ENCODE measurements at places on chromosomes 16 and 17. TPM values are rescaled to one million over a fixed set of nuclear protein-coding genes. Genes with fewer than 3 reads are reported as not detected.

GRCh38 chr16:22092143-22092933, at the start of gene VWA3A:
TSS of gene VWA3A (plus strand) at chr16:22092541. CDS start at chr16:22092638, 97 bp downstream.
- peak; percentile 49 for DNase-seq

GRCh38 chr17:44086364-44087311, 16.1 kb downstream of the G6PC3 start:
- DNase-seq, result no peak

GRCh38 chr17:148757-149156, 11.4 kb downstream of the SCGB1C2 start:
- DNase-seq, result no peak

GRCh38 chr17:58401287-58401686, 16.0 kb downstream of the RNF43 start:
- DNase-seq, result no peak

DNA sequence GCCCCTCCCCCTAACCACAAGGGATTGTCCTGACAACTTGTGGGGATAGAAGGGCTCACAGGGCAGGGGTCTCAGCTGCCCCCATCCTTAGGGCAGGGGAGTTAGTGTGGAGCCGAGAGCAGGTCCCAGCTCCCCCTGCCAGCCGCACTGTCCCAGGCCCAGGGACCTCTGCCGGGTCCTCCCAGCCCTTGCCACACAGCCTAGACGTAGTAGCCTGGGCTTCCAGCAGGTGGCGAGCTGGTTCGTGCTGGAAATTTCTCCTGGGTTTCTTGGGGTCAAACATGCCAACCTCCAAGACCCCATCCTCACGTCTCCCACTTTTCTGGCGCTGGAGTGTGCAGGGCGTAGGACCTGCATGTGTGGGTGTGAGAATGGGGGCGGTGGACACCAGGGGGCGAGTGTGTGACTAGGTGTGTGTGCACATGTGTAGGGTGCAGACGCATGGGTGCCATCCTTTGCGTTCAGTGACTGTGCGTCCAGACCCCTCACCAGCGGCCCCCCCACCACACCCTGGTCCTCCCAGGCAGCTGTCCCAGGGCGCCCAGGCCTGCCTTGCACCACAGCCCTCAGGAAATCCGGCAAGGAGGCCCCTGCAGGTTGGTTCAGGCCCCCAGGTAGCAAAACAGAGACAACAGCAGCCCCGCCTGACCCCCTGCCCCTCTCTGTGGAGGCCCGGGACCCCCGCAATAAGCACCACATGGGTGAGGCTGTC, 29.5 kb downstream of the SBK1 start:
- DNase-seq, result no peak

DNA sequence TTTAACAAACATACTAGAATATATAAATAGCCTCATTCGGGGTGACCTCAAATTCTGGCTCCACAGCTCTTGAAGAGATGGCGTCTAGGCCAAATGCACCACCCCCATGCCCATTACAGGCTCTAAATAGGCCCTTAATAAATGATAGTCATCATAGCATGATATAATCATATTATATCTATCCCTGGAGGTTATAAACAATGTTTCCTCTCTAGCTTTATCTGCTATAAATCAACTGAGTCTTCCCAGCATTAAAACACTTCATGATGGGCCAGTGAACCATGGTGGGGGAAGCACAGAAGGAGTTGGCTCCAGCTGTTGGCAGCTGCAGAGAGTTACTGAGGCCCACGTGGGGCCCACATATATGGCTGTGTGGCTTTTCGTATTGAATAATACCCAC, 214.9 kb upstream of the MPHOSPH6 start:
- DNase-seq, result no peak

The ARL5C gene
- polyA plus RNA-seq, result not detected

DNA sequence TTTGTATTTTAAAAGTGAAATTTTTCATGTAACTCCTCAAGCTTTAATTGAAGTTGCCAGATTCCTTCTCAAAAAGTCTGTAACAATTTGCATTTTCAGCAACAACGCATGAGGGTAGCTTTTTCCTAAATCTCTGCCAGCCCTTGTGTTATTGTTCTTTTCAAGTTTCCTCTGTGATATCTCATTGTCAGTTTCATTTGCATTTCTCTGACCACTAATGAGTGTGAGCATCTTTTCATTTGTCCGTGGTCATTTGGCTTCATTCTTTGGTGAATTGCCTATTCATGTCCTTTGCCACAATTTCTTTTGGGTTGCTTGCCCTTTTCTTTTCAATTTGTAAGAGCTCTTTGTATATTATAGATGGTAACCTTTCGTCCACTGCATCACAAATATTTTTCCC, 68.0 kb upstream of the NKD1 start:
- DNase-seq, result no peak

The HS3ST3A1 gene
- polyA plus RNA-seq, result 2.7 TPM

DNA sequence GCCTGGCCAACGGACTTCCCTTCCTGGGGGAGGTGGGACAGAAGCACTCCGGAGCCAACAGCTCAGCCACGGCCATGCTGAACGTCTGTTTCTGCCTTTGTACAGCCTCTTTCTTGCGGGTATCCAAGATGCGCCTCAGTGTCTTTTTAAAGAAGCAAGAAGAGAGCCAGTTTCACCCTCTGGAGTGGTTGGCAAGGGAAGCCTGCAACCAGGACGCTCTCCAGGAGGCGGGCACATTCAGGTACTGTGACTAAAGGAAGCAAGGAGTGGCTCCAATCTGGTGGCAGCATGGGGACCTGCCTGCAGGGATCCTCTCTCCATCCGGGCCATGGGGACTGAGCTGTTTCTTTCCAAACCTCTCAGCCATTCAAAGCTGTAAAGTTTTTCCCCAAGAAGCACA, 60.6 kb upstream of the ENDOV start:
- DNase-seq, result no peak

The PPP1R27 gene
- 0.17 TPM for polyA plus RNA-seq

The MYH13 gene
- 0.12 TPM for polyA plus RNA-seq

The PRRT2 gene
- 8.4 TPM for polyA plus RNA-seq

- no peak for DNase-seq
Observed at GRCh38 chr17:19305256-19305655, 57.3 kb downstream of the B9D1 start.

DNA sequence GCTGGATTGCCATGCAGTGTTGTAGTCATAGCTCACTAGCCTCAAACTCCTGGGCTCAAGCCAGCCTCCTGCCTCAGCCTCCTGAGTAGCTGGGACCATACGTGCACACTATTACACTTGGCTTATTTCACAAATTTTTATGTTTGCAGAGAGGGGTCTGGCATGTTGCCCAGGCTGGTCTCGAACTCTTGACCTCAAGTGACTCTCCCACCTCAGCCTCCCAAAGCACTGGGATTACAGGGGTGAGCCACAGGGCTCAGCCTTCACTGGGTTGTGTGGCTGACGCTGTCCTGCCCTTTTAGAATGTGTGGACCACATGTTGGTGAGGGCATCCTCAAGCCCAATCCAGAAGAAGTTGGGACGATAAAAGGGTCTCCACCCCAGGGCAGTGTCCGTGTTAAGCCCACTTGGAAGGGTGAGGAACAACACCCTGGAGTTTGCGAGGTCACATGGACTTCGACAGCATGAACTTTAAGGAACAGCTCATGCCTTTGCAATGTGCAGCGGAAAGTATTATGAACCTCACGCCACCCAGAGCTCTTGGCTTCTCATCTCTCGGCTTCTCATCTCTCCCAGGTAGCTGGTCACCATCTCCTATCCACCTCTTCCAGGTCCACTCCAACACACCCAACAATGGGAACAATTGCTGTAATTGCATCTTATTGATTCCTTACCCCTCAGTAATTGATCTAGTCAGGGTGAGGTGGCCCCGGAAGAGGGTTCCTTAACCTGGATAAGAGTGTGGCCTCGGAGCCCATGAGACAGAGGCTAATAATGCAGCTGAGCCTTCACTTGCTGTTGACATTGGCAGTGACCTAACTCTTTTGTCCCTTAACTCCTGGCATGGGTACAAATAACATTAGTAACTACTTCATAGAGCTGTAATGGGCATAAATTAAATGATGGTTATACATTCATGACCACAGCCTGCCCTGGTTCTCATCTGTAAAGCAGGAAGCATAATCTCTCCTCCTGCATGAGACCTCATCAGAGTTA, 6.7 kb downstream of the FOXL1 start:
- no peak for DNase-seq

GRCh38 chr17:74937064-74938051, 1.7 kb downstream of the OTOP3 start:
- no peak for DNase-seq

DNA sequence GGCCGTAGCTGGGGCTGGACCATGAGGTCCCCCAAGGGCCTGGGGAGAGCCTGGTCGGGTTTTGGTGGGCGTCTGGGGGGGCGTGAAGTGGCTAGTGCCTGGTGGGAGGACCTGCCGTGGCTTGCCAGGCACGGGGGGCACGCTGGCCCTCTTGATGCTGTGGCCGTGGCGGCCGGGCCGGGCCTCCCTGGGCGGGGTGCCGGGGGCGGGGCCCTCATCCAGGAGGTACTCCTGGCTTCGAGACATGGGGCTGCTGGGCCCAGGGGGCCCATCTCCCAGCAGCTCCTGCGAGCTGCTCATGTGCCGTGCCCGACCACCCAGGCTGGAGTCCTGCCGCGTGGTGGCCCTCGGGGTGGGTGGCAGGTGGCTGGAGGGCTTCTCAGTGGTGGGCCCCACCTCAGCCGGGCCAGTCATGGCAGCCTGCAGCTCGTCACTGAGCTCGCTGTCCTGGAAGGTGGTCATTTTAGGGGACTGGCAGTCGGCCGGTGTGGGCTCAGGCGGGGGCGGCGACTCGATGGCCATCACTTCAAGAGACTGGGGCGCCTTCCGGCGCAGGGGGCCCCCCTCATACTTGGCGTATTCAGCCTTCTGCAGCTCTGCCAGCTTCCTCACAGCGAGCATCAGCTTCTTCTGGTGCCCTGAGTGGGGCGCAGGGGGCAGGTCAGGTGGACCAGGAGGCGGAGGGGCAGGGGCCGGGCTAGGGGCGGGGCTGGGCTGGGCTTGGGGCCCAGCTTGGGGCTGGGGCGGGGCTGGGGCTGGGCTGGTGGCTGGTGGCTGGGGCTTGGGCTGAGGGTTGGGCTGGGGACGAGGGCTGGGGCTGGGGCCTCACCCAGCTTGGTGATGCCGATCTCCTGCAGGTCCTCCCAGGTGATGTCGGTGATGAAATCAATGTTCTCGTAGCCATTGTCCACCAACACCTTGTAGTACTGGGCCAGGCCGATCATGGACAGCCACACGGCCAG, 15.2 kb downstream of the CASKIN1 start:
- no peak for DNase-seq

The ULK2 gene
- polyA plus RNA-seq, result 33.3 TPM

- no peak for DNase-seq
Observed at GRCh38 chr17:13626703-13627102, 25.0 kb upstream of the HS3ST3A1 start.

DNA sequence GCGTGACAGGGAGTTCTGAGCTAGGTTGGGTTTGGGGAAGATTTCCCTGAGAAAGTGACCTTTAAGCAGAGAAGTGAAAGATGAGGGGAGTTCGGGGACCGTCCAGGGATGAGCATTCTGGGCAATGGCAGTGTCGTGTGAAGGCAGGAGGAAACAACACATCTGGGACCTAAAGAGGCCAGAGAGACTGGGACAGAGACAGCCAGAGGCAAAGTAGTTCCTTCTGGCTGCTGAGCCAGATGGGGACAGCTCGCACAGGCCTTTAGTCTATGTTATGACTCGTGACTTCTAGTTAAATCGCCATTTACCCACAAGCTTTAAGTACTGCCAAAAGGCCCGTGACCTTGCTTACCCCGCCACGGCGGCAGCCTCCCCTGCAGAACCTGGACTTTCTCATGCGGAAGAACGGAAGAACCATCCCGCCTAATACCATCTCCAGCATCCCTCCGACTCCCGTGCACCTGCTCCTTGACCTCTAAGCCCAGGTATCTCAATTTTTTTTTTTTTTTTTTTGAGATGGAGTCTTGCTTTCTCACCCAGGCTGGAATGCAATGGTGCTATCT, 8.5 kb upstream of the MED11 start:
- DNase-seq, result no peak

DNA sequence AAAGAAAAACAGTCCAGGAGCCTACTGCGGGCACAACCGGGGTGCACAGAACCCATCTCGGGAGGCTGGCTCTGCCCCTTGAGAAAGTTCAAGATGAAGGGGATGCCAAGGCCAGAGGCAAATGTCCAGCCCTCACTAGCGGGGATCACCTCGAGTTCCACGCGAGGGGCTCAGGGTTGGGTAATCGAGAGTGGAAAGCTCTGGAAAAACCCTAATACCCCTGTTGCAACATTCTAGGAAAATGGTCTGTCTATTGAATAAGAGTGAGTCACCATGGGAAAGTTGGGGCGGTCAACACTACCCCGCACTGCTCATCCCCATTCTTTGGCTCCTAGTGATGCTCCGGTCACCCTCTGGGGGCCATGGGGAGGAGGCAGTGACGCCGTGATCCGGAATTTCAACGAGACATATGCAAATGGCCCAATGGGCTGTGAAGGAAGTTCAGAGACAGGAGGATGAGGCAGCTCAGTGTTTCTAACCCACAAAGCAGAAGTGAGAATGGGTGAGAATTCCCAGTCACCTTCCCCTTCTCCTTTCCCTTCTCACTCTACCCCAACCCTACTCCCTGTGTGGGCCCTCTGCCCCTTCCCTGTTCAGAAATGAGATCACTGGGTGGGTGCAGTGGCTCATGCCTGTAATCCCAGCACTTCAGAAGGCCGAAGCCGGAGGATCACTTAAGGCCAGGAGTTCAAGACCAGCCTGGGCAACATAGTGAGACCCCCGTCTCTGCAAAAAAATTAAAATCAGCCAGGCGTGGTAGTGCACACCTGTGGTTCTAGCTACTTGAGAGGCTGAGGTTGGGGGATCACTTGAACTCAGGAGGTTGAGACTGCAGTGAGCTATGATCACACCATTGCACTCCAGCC, 22.4 kb downstream of the SOCS3 start:
- no peak for DNase-seq

GRCh38 chr16:20415541-20415940, 6.2 kb downstream of the ACSM5 start:
- DNase-seq, result no peak

- no peak for DNase-seq
Observed at GRCh38 chr17:64423881-64424280, 25.0 kb upstream of the MILR1 start.

- no peak for DNase-seq
Observed at GRCh38 chr16:50627419-50627818, 53.7 kb downstream of the SNX20 start.

DNA sequence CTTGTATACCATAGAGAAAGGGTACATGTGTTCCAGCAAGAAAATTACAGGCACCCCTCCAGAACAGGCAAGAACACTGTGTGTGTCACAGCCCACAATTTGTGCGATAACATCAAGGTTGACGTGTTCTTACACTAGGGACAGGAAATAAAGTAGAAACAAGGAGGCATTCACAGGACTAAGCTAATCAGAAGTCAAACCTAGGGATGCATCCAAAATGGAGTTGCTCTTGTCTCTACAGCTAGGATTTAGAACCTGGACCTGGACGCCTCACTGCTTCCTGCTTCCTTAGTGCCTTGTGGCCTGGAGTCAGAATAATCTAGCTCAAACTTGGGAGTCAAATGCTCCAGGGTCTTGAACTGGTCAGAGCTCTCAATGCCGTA, 41.3 kb downstream of the GINS3 start:
- no peak for DNase-seq

All from right renal cortex interstitium (tissue), 3 donors.